ENCODE measurements at places on chromosomes 12 and 14.
A peak's percentile ranks its signal among the peaks of the same experiment; 100 is the strongest.

- DNase-seq: no peak
These were observed 27.0 kb downstream of the MAP3K9 start for GRCh38 chr14:70782361-70782760.

- DNase-seq: no peak
These were observed 9.2 kb upstream of the ADAM21 start for GRCh38 chr14:70442750-70443149.

DNA sequence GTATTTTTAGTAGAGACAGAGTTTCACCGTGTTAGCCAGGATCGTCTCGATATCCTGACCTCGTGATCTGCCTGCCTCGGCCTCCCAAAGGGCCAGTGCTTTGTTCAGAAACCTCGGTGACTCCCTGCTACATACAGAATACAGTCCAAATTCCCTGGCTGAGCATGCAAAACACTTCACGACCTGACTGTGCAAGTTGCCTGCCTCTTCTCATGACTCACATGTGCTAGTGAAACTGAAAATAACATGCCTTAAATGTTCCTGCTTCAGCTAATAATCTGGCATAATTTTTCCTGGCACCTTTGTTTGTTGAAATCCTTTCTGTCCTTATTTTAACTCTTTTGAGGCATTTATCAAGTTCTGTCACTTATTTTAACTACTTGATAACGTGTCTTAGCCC is 8.2 kb downstream of the DMAC2L start:
- DNase-seq: no peak

DNA sequence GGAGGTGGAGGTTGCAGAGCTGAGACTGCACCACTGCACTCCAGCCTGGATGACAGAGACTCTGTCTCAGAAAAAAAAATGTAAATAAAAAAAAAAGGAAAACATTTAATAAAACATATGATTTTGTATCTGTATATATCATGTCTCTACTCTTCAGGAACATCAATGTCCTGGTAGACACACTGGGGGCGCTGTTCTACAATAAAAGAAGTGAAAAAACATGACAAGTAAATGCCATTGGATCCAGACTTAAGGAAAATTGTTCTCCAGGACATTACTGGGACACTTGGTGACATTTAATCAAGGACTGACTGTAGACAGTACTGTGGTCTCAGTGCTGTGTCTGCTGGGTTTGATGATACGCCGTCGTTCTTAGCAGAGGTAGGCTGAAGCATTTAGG is 15.5 kb upstream of the KLC1 start:
- DNase-seq: no peak

GRCh38 chr12:57262126-57262822 is 11.3 kb upstream of the STAC3 start:
- DNase-seq: no peak

GRCh38 chr12:94204499-94205247 is 56.3 kb downstream of the PLXNC1 start:
- peak; percentile 27 for DNase-seq

DNA sequence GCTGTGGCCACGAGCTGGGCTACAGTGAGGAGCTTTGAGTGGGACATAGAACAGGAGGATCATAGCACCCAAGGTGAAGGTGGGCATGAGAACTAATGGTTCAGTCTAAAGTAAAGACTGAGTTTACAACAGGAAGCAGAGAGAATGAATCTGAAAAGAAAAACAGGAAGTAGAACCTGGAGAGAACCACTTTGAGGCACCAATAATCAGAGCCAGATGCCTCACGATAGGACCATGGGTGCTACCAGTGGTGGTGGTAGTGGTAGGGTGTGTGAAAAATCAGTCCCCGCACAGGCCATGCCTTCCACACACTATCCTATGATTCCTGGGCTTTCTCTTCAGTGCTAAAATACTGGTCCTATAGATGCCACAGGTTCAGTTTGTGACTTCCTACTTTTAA is 293.6 kb downstream of the AKAP6 start:
- no peak for DNase-seq

DNA sequence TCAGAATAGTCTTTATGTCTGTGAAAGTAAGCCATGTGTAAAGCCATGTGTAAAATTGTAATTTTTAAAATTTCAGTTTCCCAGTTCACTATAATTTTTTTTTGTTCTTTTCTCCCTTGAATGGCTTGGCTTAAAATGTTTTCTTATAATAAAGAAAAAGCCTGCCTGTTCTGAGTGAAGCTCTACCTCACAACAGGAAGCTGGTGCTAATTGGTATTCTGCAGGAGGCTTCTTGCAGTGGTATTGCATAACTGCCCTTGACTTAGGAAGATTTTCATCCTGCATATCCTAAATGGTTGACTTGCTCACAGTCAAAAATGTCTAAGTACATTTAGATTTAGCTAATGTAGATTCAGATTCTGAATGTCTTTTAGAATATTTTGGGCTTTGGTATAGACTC is 49.5 kb downstream of the ATP2A2 start:
- no peak for DNase-seq

DNA sequence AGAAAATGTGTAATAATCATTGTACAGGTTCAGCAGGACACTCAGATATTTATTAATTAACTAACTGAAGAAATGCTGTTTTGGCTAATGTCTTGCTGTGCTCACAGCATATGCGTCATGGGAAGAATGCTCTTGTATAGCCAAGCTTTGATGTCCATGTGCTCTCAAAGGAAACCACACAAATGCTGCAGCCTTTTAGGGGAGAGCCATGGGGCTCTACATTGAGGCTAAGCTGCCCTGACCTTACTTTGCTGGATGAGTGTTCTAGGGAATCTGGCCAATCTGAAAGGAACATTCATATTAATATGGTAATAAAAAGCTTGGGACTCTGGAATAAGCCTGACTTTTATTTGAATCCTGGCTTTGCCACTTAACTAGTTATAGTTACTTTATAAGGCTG is 9.5 kb upstream of the CRADD start:
- no peak for DNase-seq

DNA sequence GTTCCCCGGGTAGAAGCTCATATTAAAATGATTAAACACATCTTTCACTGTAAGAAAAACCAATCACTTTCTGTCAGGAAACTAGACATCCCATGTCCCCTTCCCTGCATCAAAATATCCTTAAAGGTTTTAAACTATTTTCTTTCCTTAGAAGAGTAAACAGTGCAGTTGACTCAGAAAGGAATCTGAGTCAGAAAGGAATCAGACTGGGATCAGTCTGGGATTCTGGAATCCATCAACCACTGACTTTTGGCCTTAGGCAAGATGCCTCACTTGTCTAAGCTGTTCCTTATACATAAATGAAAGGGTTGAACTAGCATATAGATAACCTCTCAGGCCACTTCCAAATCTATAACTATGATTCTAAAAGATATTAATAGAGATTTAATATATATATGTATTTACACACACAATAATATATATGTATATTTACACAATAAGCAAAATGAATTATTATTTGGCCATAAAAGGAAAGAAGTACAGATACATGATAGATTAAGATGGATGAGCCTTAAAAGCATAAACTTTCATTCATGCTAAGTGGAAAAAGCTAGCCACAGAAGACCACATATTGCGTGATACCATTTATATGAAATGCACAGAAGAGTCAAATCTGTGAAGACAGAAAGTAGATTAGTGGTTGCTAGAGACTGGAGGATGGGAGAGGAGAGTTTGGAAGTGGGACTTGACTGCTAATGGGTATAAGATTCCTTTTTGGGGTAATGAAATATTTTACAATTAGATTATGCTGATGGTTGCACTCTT is 114.4 kb downstream of the SLC38A1 start:
- no peak for DNase-seq

- peak; percentile 30 for DNase-seq
These were observed 77.8 kb upstream of the MAX start for GRCh38 chr14:65179918-65180724.

- no peak for DNase-seq
These were observed 85.6 kb downstream of the CMKLR1 start for GRCh38 chr12:108253540-108253939.

- peak; percentile 88 for DNase-seq
These were observed 151.0 kb downstream of the ADGRD1 start for GRCh38 chr12:131104463-131105350.

DNA sequence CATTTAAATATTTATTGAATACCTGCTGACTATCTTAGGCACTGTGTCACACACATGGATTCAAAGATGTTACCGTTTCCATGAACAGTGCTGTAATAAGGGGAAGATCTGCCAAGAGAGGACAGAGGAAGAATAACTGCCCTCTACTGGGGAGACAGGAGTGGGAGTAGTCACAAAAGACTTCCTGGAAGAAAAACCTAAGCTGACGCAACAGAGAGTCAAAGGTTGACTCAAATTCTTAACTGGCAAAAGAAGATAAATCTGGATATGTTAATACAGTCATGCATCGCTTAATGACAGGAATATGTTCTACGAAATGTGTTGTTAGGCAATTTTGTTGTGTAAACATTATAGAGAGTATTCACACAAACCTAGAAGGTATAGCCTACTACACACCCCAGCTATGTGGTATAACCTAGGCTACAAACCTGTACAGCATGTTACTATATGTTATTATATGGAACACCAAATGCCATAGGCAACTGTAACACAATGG is 51.5 kb downstream of the DCAF5 start:
- no peak for DNase-seq

DNA sequence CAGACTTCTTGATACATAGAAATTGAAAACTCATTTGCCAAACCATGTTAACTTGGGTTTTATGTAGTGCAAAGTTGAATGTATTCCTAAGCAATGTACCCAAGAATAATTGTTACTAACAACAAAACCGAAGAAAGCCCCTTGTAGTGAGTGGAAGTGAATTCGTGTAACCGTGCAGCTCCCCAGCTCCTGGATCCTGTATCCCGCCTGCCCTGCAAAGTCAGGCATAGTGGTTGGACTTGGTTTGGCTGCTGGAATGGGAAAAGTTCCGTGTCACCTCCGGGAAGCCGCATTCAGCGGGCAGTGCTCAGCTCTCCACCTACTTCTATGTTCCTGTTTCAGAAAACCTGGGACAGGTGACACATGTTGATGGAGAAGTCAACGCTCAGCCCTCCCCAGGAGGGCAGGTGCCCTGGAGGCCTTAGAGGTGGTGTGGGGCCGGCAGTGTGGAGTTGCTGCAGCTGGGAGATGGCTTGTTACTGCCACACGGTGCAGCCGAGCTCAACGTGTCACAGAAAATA is 29.2 kb upstream of the C14orf180 start:
- no peak for DNase-seq

DNA sequence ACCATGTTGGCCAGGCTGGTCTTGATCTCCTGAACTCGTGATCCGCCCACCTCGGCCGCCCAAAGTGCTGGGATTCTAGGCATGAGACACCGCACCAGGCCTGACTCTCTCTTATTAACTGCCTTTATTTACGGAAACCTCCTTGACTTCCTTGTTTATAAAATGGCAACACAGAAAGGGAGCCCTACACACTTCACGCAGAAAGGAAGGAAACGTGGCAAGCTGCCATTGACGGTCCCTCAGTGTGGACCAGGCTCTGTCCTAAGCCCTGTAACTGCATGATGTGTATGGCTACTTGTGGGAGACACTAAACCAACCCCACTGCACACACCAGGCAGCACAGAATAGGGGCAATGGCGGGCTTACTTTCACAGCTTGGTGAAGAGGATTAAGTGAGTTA is 11.7 kb downstream of the CINP start:
- DNase-seq: no peak

DNA sequence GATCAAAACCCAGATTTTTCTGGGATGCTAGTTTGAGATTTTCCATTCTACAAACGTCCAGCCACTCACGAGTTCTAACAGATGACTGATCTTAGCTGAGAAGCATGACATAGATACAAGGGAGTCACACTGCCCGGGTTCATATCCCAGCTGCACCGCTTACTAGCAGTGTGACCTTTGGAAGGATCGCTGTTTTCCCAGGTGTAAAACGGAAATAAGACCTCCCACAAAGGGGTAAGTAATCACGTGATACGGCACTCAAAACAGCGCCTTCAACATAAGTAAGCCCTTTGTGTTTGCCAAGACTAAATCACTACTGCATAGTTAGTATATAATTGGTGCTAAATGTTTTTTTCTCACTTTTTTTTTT is 624 bp upstream of the PWP1 start:
- DNase-seq: no peak

DNA sequence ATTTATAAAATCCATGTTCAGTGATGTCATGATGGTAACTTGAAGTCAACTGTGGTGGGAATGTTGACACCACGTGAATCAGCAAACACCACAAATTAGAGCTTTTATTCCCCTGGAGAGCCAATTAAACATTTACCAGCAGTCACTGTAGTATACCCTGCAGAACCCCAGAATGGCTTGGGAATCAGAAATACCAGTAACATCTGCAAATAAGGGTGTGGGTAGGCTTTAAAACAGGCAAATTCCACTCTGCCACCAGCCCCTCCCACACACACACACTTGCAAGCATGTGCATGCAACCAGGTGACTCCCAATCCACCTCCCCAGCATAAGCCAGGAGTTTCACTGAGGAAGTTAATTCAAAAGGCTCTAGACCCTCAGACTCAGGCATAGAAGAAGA is 63.6 kb upstream of the TMEM263 start:
- no peak for DNase-seq

DNA sequence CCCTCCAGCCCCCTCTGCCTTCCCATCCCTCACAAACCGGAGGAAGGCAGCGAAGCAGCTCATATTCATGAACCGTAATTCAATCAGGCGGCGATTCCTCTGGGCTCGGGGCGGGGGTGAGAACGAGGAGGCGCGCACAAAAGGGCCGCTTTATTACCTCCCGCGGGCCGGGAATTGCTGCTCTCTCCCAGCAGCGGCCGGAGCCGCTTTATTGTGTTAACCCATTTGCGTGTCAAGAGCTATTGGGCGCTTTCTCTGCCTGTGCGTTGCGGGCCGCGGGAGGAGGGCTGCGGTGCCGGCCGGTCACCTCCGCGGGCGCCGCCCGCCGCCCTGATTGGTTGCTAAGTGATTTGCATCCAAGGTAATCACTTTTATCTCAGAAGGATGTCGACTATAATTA is 4.8 kb downstream of the FAM222A start:
- DNase-seq: no peak

DNA sequence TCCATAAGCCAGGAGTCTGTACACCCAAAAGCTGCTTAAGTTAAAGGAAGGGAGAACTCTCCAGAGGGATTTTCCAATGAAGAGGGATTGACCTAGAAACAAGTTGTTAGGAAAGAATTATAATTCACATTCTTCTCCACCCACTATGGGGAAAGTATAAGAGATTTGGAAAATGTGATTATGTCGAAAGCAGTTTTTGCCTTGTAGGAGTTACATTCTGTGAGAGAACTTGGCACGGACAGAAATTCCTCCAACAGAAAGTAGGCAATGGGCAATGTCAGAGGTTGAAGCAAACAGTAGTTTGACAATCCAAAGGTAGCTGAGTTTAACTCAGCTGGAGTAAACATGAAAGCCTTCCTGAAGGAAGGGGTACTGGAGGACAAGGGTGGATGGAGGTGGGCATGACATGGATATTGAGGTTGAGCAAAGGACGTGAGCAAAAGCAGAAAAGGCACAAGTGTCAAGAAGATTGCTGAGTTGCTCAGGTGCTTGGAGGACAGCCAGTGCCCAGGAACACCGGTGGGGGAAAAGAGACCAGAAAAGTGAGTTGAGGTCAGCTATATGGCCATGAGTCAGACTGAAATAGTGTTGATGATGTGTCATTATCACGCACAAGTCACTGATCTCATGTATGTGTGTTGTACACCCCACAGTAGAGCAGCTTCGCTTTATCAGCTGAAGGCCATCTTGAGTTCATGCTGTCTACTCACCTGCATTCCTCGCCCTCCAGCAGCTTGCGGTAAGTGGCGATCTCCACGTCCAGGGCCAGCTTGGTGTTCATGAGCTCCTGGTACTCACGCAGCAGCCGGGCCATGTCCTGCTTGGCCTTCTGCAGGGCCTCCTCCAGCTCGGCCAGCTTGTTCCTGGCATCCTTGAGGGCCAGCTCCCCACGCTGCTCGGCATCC is 4.0 kb downstream of the KRT5 start:
- no peak for DNase-seq

All from stimulated activated CD4-positive, alpha-beta T cell treated with anti-CD3 and anti-CD28 coated beads, Interleukin-4, amount 100 ng/mL, for 1 hour (primary cell).